Activated CD8-positive, alpha-beta memory T cell treated with anti-CD3 and anti-CD28 coated beads for 1 hour (primary cell): ENCODE measurements at places on chromosomes 4 and X.

- no peak for DNase-seq
Observed at GRCh38 chr4:53905941-53906377, 158.4 kb downstream of the CHIC2 start.

DNA sequence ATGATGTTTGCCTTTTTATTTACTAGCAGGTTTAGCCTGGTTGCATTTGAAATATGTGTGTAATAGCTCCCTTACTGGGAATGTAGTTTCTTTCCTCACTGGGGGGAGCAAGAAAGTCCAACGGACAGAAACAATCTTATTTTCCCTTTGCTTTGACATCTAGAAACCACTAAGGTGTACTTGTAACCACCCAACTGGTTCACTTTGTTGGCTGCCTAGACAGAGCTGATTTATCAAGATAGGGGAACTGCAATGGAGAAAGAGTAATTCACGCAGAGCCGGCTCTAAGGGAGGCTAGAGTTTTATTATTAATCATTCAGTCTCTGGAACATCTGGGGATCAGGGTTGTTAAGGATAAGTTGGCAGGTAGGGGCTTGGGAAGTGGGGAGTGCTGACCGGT, 30.3 kb downstream of the XG start:
- no peak for DNase-seq

GRCh38 chr4:38241541-38241940, 281.3 kb downstream of the PTTG2 start:
- no peak for DNase-seq

GRCh38 chrX:147897117-147897516, 14.6 kb upstream of the FMR1 start:
- no peak for DNase-seq

DNA sequence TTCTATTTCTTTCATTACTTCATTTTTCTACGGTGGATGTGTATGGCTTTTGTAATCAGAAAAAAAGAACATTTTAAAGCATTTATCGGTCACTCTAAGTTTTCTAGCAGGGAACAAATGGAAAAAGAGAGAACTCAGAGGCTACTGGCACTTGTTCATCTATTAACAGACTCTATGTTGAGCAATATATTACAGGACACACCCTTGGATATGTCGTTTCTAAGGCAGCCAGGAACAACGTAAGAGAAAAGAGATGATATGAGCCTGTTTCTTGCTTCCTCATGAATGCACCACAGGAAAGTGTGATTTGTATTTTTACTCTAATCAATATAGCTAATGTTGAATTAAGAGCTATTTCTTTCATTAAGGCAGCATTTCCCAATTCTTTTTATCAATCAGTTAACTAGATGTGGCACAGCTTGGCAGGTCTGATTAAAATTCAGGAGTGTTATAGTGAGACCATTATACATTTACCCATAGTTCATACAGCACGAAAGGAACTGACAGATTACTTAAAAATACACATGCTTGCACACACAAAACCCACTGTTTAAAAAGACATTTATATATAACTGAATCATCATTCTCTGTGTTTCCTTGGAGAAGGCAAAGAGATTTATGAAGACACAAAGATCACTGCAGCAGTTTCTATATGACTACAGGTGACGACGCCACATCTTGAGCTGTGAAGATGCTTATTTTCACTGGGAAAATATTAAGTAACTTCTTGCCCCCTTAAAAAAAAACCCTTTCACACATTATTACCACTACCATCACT, 13.0 kb downstream of the RAB9B start:
- no peak for DNase-seq

GRCh38 chr4:71261001-71261400, 77.8 kb upstream of the SLC4A4 start:
- no peak for DNase-seq

GRCh38 chr4:47747846-47748494, 89.9 kb downstream of the CORIN start:
- DNase-seq = no peak

- no peak for DNase-seq
Observed at GRCh38 chrX:155673338-155673737, 60.6 kb upstream of the TMLHE start.
